Head of caudate nucleus (tissue), 42 donors: ENCODE measurements at places on chromosomes 11 and 22.

DNA sequence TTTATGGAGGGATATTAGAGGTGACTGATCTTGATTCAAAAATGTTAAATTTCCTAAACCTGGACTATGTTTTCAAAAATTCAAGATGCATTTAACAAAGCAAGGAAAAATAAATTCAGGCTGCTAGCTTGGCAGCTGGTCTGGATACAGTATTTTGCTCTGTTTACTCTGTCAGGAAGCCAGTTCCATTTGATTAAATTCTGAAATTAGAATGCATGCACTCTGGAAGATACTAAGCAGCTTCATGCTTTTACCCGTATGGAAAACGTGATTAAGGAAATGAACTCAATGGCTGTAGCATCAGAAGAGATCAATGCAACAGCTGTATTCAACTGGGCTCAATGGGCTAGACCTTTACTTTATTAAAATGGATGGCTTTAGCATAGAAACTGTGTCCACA is 14.2 kb downstream of the C11orf71 start:
- DNase-seq = no peak

GRCh38 chr11:72953637-72954036 is 139.4 kb downstream of the ATG16L2 start:
- no peak for DNase-seq

DNA sequence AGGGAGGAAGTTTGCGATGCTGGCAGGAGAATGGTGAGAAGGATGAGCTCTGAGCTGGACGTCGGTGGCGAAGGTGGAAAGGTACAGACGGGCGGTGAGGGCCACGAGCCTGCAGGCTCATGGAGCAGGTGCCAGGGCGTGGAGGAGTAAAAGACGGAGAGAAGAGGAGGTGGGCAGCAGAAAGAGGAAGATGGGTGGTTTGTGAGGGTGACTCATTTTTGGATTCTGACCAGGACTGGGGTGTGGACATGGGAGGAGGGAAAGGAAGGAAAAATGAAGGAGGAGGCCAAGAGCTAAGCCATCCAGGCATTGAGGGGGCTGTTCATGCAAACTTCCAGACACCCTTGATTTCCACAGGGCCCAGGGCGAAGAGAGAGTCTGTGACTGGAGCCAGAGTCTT is 3.5 kb downstream of the ZDHHC24 start:
- no peak for DNase-seq

DNA sequence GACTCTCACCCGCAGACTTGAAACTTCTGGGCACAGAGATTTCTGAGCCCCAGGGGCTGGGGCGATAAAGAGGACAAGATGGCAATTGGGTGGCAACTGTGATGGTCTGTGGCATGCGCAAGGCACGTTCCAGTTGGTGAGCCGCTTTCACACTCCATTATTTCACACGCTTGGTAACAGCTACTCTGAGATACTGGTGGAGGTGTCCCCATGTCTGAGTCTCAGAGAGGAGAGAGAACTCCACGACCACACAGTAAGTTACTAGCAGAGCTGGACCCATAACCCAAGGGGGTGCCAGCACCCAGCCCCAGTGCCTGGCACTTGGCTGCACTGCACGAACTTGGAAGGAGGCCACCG is 6.0 kb upstream of the KCNJ4 start:
- DNase-seq = no peak

- DNase-seq = no peak
Measured at GRCh38 chr11:69874984-69875624, 55.9 kb upstream of the FGF3 start.

- no peak for DNase-seq
Measured at GRCh38 chr11:104650234-104650633, 248.0 kb downstream of the CASP12 start.

- no peak for DNase-seq
Measured at GRCh38 chr11:9273376-9274336, 8.5 kb upstream of the DENND5A start.

GRCh38 chr11:114279792-114280546 is 16.2 kb upstream of the NNMT start:
- DNase-seq = no peak

DNA sequence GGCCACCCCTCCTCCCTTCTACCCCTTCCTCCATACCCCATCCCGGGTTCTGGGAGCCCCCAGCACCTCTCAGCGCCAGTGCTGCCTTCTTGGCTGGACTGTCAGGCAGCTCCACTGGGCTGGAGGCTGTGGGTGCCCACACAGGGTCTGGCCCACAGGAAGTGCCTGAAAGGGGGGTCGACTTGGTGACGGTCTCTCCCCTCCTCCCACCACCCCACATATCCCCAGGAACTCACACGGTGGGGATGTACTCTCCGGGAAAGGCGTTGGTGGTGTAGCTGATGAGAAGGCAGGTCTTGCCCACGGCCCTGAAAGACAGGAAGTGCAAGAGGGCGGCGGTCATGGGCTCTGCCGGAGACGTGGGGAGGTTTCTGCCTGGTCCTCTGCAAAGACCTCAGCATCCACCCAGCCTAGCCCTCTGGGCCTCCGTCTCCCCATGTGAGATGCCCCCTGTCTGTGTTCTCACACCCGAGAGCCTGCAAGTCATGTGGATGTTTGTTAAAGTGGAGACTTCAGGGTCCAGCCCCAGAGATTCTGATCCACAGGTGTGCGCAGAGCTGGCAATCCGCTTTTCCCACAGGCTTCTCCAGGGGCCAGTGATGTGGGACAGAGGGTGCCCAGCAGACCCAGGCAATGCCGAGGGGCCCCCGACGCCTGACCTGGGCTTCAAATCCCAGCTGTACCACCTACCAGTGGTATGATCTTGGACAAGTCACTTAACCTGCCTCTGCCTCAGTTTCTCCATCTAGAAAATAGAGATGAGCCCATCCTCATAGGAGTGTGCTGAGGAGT is 2.5 kb downstream of the RAC2 start:
- no peak for DNase-seq

DNA sequence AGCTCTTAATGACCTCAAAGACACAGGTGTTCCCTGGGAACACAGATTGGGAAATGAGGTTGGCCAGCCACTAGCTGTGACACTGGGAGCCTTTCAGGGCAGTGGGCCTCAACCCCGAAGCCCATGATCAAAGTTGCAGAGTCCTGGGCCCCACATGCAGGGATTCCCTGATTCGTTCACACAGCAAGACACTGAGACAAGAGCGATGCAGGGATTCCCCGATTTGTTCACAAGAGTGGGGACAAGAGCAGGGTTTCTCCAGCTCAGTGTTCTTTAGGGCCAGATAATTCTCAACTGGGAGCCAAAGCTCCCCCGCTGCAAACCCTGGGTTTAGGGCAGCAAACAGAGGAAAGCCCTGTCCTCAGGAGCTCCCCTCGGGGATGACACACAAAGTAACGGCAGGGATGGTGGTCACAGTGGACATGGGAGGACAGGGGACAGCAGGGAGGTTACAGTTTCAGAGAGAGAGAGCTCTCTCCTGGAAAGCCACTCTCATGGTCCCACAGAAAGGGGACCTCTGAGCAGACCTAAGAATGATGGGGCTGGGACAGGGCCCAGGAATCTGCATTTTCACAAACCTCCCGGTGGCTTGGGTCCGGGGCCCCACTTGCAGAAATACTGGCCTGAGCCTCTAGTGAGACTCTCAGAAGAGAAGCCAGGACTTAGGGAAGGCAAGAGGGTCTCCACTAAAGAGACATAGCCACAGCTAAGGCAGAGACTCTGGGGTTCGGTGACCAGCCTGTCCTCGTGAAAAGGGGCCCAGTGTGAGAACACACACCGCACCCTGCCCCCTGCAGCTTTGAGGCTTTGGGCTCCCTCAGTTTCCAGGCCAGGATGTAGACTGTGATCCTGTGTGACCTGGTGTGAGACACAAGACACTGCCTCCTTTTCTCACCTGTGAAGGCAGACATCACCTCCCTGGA is 7.4 kb upstream of the GNAZ start:
- DNase-seq = peak; percentile 36

DNA sequence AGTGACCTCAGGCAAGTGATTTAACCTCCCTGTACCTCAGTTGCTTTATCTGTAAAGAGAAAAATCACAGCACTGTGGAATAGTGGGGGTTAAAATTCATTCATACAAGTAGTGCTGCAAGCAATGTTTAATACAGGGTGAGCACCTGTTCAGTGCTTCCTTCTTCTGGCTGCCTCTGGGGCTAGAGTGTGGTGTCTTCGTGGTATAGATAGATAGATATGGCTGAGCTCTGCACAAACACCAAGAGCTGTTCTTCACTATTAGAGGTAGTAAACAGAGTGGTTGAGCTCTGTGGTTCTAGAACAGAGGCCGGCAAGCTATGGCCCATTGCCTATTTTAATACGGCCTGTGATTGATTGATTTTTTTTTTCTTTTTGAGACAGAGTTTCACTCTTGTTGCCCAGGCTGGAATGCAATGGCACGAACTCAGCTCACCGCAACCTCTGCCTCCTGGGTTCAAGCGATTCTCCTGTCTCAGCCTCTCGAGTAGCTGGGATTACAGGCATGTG is 32.9 kb downstream of the LIMK2 start:
- no peak for DNase-seq

DNA sequence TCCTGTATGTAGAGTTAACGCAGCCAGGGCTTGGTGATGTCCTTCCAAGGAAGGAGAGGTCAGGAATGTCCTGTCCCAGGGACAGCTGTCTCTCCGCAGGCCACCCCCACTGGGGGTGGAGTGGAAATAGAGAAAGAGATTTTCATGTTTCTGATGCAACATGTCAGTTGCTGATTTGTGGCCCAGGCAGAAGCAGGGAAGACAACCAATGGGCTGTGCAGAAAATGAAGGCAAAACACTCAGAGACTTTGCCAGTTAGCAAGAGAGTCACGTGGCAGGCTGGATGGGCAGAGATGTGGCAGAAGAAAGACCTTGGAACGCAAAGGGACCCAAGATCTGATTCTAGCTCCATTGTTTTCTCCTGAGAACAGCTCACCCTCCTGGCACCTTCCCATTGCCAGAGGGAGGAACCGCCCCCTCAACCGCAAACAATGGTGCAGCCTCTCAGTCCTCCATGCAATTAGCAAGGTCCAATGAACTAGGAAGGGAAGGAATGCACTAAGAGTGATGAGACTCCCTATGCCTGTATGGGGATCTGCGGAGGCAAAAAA is 71.0 kb downstream of the SYN3 start:
- peak; percentile 22 for DNase-seq

GRCh38 chr11:75667831-75668450 is 897 bp downstream of the MAP6 start:
- peak; percentile 83 for DNase-seq

DNA sequence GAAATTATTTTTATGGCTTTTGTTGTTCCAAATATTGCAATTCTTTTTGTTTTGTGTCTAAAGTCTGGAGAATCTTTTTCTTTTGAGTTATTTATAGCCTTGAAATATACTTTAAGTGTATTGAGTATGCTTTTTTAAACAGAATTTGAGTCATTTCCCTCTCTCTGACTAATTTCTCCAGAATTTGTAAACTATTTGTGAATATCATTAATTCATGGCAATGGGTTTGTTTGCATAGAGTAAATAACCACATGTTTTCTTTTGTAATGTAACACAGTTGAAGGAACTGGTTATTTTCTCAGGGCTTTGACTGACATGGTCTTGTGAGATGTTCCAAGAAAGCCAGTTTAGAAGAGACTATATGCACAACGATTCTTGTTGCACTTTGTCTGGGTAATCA is 30.9 kb upstream of the MPEG1 start:
- DNase-seq = no peak

DNA sequence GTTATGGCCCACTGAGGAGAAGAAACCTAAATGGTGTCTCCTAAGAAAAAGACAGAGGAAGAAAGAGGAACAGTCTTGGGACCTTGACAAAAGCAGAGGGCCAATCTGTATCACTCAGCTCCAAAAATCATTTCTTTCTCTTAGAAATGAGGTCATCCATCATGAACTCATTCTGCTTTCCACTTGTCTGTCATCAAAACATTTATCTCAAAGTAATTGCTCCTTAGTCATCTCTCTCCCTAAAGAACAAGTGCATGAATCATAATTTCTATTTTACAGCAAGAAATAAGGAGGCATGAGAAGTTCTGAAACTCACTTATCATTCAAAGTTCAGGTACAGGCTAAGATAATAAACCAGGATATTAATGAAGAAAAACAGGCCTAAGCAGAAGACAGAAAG is 375.6 kb downstream of the KCNA4 start:
- DNase-seq = no peak

- DNase-seq = no peak
Measured at GRCh38 chr11:65279741-65280440, 18.1 kb downstream of the POLA2 start.

DNA sequence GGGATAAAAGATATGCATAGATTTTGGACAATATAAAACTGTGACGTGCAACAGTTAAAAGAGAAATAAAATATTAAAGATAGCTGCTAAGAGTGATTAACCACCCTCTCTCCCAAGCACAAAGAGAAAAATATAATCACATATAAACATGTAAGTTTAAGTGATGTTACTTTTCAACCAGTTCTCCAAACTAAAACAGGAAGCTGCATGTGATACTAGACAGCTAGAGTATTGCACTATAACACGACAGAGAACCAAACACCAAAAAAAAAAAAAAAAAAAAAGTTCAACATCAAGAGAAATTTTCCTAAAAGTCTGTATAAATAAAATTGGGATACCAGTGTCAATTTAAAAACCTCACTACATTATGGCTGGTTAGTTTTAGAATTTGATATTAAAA is 79.1 kb downstream of the PICALM start:
- DNase-seq = no peak

DNA sequence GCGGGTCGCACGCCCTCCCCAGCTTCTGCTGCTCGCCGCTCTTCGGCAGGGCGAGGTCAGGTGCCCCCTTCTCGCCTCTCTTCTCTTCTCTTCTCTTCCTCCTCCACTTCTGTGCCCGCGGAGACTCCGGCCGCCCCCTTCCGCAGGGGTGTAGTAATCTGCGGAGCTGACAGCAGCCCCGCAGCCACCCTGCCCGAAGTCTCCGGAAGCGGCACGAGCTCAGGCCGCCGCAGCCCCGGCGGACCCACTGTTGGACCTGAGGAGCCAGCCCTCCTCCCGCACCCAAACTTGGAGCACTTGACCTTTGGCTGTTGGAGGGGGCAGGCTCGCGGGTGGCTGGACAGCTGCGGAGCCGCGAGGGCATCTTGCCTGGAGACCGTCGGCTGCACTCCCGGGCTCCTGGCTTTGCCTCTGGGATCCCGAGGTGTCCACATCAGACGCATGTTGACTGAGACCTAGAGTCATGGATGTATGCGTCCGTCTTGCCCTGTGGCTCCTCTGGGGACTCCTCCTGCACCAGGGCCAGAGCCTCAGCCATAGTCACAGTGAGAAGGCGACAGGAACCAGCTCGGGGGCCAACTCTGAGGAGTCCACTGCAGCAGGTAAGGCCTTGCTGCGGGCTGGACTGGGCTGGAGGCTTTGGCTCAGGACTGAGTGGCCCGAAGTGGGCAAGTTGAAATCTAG is 486 bp downstream of the STIM1 start:
- peak; percentile 28 for DNase-seq

- no peak for DNase-seq
Measured at GRCh38 chr22:20571531-20572007, 64.2 kb downstream of the MED15 start.

- no peak for DNase-seq
Measured at GRCh38 chr11:21911061-21911460, 281.8 kb upstream of the ANO5 start.

GRCh38 chr11:75308116-75308515 is 43.3 kb downstream of the ARRB1 start:
- no peak for DNase-seq

- no peak for DNase-seq
Measured at GRCh38 chr22:22519591-22519990, 479 bp downstream of the ZNF280A start.
